ENCODE measurements at places on chromosomes 11 and 22.

GRCh38 chr11:37394236-37394870 lies 796.3 kb upstream of the RAG2 start:
- DNase-seq, result no peak

DNA sequence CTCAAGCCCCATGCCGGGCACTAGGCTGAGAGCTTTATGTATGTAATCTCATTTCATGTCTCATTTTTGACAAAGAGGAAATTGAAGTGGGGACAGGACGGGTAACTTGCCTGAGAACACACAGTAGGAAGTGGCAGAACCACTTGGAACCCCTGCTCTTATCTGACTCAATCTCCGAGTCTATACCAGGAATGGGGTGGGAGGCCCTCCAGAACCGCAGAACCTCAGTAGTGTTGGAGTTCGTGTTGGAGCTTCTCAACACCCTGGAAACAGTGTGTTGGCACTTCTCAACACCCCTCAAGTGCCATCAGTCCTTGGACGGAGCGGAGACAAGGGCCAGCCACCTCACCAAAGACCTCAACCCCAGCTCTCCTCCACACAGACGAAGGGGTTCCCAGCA lies 38.8 kb upstream of the POLA2 start:
- DNase-seq, result no peak

DNA sequence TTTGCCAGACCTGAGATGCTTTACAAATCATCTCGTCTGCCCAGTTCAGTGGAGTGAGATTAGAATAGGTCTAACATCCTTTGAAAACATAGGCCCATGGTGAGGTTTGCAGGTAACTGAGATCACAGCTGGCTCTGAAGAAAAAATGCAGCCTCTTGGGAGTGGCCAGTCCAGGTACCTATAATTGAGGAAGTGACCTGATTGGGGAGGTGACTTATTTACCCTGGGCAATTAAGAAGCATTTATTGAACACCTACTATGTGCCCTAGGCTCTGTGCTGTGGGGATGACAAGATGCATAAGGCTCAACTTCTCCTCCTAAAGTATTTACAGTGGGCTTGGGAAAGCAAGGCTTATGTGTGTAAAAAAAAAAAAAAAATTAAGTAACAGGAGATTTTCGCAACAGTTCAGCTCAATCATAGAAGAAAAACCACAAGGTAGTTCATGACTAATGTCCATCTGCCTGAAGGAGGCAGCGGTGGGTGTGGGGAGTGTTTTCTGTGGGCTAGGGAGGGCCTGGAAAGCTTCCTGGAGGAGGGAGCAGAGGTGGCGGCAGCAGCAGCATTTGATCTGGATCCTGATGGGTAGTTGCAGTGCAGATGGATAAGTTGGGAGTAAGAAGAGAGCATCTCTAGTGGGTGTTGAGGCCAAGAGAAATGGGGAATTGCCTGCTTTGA lies 16.1 kb downstream of the MICAL2 start:
- DNase-seq, result no peak

DNA sequence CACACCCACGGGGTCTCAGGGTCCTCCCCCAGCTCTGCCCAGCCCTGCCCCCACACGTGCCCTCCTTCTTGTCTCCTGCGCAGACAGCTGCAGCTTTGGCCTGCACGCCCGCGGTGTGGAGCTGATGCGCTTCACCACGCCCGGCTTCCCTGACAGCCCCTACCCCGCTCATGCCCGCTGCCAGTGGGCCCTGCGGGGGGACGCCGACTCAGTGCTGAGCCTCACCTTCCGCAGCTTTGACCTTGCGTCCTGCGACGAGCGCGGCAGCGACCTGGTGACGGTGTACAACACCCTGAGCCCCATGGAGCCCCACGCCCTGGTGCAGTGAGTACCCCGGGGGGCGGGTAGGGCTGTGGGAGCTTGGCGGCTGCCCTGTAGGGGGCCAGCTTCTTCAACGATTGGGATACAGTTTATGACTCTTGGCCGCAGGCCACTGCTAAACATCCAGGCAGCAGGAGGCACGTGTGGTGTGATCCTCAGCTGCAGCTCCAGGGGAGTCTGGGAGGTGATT lies 30.8 kb downstream of the ST14 start:
- DNase-seq, result no peak

DNA sequence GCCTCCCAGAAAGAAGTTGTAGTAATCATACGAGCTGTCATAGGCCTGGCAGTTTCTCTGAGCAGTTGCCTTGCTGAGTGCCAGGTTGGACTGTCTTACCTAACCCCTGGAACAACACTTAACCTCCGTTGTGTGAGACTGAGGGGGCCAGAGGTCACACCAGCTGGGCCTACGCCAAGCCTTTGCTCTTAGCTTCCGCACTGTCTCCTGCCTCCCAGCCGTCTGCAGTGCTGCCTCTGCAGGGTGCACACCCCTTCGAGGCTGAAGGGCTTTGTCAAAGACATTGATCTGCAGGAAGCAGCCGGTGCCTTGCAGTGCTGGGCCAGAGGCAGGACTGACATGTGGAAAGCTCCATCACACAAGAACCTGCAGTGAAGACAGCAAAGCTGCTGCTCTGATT lies 16.7 kb downstream of the TAB1 start:
- DNase-seq, result no peak

DNA sequence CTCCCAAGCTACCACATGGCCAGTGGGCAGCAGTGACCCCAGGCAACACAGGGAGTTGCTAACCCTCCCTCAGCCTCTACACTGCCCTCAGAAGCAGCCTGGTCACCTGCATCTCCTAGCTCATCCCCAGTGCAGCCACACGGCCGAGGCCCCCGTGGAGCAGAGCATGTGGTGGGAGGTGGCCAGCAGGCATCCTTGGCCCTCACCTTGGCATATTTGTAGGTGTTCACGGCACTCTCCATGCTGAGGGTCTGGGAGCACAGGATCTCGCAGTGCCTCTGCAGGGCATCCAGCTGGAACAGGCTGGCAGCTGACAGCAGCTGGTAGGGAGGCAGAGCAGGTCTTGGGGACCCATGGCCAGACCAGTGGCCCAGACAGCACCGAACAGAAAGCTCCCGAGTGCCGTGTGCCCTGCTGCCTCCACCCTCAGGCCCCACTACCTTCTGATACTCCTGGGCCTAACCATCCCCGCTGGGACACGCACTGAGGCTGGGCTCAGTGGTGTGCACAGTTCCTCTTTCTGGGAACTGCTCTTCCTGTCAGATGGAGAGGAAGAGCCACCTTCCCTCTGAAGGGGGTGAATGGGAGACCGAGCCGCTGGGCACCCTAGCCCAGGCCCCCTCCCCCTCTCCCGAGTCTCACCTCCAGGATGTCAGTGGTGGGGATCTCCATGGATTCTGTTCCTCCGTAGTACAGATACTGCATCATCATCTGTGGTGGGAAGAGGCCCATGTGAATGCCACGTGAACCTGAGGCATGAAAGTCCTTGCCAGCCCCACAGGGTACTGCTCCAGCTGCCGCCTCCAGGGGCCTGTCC lies 48.8 kb downstream of the NAT10 start:
- no peak for DNase-seq

DNA sequence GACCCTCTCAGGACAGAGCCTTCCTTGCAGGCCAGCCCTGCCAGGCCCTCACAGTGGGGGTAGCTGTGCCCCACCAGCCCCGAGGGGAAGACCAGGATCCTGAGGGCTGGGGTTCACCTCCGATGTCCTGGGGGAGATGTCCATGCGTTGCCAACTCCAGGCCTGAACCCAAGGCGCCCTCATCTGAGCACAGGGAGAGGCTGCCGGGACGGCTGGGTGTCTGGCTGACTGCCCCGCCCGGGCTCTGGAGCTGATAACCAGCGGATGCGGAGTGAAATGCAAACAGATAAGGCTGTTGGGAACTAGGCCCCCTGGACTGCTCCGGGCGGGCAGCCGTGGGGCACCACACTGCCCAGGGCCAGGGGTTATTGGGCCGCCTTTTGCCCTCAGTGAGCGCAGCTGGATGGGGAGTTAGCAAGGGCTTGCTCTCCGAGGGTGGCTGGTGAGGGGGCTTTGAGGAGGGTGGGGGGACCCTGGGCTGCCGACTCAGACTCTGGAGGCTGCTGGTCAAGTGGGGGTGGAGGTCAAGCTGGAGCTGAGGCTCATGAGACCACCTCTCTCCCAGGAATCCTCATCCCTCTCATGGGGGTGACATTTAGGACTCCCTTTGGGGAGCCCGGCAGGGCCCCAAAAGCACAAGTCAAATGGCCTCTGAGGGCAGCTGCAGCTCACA lies 5.6 kb upstream of the MUC6 start:
- DNase-seq, result no peak

GRCh38 chr22:30305519-30305905 lies 16.2 kb upstream of the CASTOR1 start:
- DNase-seq, result no peak

- DNase-seq, result no peak
Measured at GRCh38 chr11:1755344-1755691, 4.9 kb upstream of the IFITM10 start.

DNA sequence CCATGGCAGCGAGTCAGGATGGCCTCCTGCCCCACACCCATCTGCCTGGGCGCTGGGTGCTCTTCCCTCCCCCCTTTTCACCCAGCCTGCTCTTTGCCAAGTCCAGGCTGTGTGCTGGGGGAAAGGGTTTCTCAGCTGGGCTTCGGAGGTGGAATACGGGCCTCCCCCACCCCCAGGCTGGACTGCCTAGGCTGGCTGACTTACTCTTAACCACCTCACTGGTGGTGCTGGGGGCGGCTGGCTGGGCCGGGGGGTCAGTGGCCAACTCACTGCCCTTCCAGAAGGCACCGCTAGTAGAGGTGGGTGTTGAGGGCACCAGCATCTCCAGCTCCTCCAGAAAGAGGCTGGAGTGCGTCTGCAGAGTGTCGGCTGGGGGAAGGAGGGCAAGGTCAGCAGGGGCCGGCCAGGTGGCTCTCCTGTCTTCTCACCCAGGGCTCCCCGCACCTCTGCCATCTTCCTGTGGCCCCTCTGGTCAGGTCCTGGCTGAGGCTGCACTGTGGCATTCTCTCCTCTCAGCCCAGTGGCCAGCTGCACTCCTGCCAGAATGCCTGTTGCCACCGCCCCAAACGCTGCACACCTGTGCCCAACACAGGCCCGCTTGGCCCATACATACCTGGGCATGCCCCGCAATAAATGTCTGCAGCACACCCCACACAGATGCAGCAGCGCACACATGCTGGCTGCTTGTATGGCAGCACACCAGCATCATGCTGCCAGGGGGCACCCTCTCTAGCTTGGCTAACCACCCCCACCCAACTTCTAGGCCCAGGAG lies 9.7 kb downstream of the PITPNM1 start:
- DNase-seq, result no peak

DNA sequence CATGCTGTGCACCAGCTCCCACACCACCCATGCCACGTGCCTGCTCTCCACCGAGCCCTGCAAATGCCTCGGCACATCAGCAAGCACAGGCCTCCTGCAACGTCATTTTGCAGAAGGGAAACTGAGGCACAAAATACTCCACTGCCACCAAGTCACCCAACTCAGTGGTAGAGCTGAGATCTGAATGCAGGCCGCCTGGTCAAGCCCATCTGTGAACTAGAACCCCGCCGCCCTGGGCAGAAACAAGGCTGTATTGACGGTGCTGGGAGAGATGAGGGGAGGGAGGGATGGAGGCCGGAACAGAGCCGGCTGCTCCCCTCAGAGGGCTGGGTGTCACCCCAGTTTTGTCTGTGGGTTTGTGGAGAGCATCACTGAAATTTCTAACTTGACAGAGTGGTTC lies 81.4 kb downstream of the CDKN1C start:
- DNase-seq, result no peak

GRCh38 chr22:27800250-27801201 lies 1.0 kb downstream of the MN1 start:
- DNase-seq, result no peak

DNA sequence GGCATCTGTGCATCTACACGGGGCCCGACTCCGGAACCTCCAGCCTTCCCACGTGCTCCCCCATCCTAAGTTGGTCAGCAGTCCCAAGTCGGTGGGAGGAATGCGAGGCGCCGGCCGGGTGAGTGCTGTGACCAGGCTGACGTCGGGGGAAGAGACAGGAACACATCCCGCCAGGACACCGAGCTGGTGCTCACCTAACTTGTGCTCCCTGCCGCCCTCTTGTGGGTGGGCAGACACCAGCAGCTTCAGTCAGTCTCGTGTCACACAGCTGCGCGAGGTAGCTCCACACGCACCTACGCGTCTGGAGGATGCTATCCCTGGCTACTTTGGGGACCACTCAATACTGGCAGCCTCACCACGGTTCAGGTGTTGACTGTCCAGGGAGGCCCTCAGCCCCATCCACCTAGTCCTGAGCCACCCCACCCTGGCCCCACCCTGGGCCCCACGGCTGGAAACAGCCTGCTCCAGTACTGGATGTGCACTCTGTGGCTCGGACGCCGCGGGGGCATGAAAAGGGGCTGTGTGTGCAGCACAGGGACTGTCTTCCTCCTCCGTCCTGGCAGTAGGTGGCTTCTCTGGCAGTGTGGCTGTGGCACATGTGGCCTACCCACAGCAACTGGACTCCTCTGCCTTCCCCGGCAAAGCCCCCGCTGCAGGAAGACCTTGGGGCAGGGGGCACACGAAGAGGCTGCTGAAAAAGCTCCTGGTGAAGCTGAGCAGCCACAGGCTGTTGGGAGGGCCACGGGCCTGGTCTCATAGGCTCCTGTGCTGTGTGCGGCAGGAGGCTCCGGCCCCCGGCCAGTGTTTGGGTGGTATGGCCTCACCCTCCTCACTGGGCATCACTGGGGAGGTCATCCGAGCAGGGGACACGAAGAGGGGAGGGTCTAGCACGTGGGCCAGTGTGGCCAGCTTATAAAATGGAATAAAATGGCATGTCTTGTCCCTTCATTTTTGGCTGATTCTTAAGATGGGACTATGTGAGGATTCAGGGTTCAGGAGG lies 11.2 kb upstream of the BID start:
- peak; percentile 38 for DNase-seq

DNA sequence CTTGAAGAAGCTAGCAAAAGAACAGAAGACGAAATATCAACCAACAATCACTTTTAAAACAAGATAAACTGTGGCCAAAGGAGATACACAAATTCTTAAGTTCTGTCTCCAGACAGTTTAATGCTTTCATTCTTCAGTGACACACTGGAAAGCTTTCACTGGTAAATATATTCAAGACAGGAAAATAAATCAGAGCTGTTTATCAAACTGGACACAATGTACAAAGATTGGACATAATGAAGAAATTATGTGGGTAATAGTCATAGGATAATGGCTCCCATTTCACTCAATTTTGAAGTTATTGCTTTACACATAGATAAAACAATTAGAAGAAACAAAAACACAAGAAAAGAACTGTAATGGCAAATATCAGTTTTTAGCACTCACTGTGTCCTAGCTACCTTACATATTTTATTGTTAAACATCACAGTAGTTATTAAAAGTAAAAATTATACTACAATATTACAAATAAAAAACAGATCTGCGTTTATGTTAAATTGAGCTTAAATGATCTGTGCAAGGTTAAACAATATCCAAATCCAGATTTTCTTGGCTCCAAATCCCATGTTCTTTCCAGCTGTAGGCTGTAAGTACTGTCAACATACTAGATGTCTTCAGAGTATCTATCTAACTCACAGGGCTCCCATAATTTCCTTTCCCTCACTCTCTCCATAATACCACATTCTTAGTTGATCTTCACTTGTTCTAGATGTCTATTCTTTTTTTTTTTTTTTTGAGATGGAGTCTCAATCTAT lies 38.6 kb upstream of the NOX4 start:
- no peak for DNase-seq

- no peak for DNase-seq
Measured at GRCh38 chr11:71470946-71471345, 17.9 kb downstream of the NADSYN1 start.

All from stimulated activated CD8-positive, alpha-beta memory T cell treated with anti-CD3 and anti-CD28 coated beads, Interleukin-4, amount 100 ng/mL, for 4 hours (primary cell).